Epithelial cell of alveolus of lung (primary cell): ENCODE measurements at places on chromosomes 6 and 20. TPM values are rescaled to one million over a fixed set of nuclear protein-coding genes. Genes with fewer than 3 reads are reported as not detected.

INSM1 gene
- not detected in 2 replicates for total RNA-seq

OGFR gene
- 47.2 and 48.7 TPM in 2 replicates for total RNA-seq

PET117 gene
- total RNA-seq, result 10.8 and 12.4 TPM in 2 replicates

ARMC12 gene
- total RNA-seq, result 0.13 and 3.9 TPM in 2 replicates

PHF20 gene
- 26.5 and 39.3 TPM in 2 replicates for total RNA-seq

CTCFL gene
- not detected in 2 replicates for total RNA-seq

NAA20 gene
- 35.9 and 40.2 TPM in 2 replicates for total RNA-seq

TDRD6 gene
- total RNA-seq, result 0.16 TPM in 1 of 2 replicates, not detected in the other

ABHD16B gene
- total RNA-seq, result not detected in 2 replicates

CGAS gene
- total RNA-seq, result 7.1 and 8.7 TPM in 2 replicates

DHX16 gene
- 24.9 and 25.2 TPM in 2 replicates for total RNA-seq

SCRT2 gene
- total RNA-seq, result not detected in 2 replicates

DEFB132 gene
- not detected in 2 replicates for total RNA-seq

OR2H1 gene
- total RNA-seq, result not detected in 2 replicates

MUC22 gene
- not detected in 2 replicates for total RNA-seq

ENPP1 gene
- total RNA-seq, result 3.6 and 5.2 TPM in 2 replicates

FRS3 gene
- 2.1 TPM in 2 replicates for total RNA-seq

PPP1R3G gene
- 0.65 and 0.96 TPM in 2 replicates for total RNA-seq

CASS4 gene
- 0.78 and 3.5 TPM in 2 replicates for total RNA-seq

ENPP5 gene
- total RNA-seq, result 0.56 and 1.0 TPM in 2 replicates

MTFR2 gene
- total RNA-seq, result 3.1 and 8.0 TPM in 2 replicates

ARHGAP40 gene
- 0.91 TPM in 1 of 2 replicates, not detected in the other for total RNA-seq

YTHDF1 gene
- 25.1 and 38.6 TPM in 2 replicates for total RNA-seq

WFDC5 gene
- not detected in 2 replicates for total RNA-seq

ASIP gene
- not detected in 2 replicates for total RNA-seq

GJA10 gene
- total RNA-seq, result 0.13 TPM in 1 of 2 replicates, not detected in the other

NKX2-4 gene
- not detected in 2 replicates for total RNA-seq

MYBL2 gene
- total RNA-seq, result 9.4 and 32.3 TPM in 2 replicates

RING1 gene
- total RNA-seq, result 17.8 and 22.0 TPM in 2 replicates
